ENCODE measurements at places on chromosomes 2 and 18.

DNA sequence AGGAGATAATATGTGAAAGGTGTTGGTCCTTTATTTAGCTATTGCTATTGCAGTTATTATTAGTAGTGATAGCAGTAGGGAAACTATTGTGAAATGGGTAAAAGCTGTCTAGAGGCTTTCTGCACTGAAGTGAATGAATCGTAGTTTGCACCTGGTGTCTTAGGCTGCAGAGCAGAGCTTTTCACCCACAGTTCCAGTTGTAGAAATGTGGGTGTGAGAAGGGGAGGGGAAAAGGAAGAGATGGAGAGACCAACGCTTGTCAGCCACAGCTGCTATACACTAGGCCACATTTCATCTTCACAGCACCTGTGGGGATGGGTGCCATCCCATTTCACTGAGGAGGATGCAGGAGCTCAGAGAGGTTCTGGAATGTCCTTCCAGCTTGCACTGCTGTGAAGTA is 50.0 kb downstream of the TRPM8 start:
- DNase-seq = no peak

- no peak for DNase-seq
Observed at GRCh38 chr18:39620551-39621168, 2055.1 kb upstream of the CELF4 start.

- DNase-seq = no peak
Observed at GRCh38 chr2:31286961-31287550, 53.1 kb downstream of the EHD3 start.

GRCh38 chr2:37849911-37850310 is 75.2 kb upstream of the RMDN2 start:
- peak; percentile 64 for DNase-seq

DNA sequence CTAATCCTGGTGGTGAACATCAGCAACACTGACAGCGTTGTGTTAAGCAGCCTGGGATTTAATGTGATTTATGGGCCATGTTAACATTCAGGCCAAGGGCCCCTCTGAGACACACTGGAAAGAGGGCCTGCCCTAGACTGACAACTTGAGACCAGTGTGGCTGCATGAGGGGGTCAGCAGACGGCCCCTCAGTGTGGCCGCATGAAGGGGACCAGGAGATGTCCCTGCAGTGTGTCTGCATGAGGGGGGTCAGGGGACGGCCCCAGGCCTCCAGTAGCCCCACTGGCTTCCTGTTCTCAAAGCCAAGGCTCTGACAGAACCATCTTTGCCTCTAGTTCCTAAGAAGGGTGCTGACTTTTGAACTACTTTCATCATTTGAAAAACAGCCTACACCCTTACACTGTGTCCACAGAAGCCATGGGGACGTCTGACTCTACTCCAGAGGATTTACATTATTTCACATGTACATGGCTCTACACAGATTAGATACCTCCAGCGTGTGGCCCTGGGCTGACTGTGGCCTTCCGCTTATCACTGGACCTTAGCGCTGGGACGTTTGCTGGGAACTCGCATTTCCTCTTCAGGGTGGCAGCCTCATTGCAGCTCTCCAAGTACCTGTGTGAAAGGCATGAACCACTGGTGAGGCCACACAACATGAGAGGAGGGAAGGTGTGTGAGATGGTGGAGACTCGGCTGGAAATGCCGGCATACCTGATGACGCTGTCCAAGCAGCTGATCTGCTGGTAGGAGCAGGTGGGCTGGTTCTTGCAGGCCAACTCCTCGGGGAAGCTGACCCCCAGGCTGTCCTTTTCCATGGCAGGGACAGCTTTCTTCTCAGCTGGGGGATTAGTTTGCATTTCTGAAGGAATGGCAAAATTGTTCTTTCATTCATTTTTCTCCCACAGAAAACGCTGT is 18.2 kb upstream of the HES6 start:
- DNase-seq = no peak

GRCh38 chr2:67251741-67252140 is 145.4 kb upstream of the ETAA1 start:
- no peak for DNase-seq

DNA sequence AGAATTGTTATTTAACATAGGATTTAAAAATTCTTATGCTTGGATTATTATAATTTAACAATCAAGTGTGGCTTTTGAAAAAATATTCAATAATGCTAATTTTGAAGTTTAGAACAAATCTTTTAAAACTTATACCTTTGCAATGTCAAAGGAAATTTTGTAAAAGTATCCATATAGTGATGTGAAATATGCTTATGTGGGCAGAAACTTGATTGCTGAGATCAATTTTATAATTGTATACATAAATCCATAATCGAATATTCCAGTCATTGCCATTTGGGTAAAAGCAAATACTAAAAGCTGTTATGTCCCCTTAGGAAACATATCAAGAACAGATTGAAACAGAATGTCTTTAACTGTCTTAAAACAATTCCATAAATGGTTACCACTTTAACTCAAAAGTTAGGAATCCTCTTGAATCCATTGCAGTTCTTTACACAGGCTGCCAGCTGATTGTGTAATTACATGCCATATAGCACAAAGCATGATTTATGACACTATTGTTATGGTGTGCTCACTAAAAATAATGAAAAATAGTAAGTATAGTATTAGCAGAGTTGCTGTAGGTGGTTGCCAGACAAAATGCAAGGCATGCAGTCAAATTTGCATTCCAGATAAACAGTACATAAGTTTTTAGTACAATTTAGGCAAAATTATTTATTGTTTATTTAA is 24.2 kb downstream of the PLCL1 start:
- DNase-seq = no peak

DNA sequence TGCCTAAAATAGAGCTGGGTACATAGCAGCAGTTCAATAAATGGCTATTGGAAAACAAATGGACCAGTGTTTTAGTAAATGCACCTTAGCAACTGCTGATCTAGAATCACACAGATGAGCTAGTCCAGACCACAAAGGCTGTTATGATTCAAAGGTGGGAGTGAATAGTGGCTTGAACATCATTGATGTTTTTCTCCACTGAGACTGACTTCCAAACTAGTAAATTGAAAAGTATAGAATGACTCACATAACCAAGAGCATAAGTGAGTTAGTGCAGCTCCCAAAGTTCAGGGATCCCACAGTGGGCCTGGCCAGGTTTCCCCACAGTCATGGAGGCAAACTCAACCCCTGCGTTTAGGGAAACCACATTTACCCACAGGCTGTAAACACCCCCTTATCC is 106.7 kb upstream of the YPEL5 start:
- DNase-seq = no peak

GRCh38 chr2:47321006-47321405 is 82.0 kb upstream of the MSH2 start:
- no peak for DNase-seq

DNA sequence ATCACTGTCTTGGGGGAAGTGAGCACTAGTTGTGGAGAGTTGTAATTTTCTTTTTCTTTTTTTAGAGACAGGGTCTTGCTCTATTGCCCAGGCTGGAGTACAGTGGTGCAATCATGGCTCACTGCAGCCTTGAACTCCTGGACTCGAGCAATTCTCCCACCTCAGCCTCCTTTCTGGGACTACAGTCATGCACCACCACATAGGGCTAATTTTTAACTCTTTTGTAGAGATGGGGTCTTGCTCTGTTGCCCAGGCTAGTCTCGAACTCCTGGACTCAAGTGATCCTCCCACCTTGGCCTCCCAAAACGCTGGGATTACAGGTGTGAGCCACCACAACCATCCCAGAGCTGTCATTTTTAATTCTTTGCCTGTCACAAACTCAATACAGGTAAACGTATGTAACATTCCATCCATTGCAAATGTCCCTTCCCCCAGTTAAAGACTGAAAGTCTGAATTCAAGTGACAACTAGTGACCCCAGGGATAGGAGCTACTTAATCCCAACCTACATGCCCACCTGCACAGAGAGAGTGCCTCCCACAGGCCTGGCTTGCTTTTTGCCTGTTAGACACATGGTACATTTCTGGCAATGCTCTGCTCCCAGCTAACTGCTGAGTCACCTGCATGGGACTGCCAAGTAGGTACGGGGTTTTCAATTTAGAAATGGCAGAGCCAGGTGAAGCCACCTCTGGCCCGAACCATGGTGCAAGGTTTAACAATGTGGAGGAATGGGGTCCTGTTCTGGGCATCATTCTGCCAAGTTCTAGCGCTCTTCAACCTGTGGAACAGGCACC is 60.6 kb downstream of the CYB5A start:
- DNase-seq = no peak

DNA sequence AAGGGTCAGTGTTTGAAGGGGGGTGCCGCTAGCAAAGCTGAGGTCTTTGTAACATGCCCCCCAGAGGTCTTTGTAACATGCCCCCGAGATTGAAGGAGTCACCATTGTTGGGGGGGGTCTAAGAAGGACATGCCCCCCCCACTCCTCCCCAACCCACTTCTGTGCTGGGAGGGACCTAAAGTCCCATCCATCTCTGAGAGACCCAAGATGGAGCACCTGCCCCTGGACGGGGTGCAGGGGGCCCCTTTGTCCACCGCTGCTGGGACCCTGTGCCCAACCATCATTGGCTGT is 5.9 kb upstream of the ASIC4 start:
- DNase-seq = no peak

DNA sequence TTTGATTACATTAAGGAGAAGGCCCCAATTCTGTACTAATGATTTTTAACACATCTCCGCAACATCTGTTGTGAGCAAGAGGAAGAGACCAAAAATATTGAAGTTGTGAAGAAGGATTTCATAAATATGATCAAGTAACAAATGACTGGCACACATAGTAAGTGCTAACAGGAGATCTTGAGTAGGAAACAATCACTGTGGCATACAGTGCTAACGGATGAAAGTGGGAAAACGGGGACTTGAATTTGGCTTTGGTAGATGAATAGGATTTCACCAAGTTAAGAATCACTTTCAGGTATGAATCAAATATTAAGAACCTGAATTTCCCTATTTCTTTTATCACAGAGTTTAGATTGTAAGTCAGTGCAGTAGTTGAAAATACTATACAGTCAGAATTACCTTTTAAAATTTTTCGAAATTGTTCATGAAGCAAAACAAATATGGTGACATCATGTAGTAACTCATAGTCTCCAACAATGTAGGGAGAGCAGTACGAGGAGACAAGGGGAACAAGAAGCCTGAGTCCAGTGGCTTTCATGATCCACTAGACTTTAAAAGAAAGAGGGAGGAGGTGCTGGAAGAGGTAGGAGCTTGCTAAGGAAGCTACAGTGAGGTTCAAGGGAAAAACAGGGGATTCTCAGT is 16.3 kb downstream of the CWC22 start:
- no peak for DNase-seq

GRCh38 chr2:200616193-200616592 is 30.4 kb downstream of the AOX1 start:
- DNase-seq = no peak
